GM23338 (cell line): ENCODE measurements at places on chromosomes 2 and 18.

DNA sequence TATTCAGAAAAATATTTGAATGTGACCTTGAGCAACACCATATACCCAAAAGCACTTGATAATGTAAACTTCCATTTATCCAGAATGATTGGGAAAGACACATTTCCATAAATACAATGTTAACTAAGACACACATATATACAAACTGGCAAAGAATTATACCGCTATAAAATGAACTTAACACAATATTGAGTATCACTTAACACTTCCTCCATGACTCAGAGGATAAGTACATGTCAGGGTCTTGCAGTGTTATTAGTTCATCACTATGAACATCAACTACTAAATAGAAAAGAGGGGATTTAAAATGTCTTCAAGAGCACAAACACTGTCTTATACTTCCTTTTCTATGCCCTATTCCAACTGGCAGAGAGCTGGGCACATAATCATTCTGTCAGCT lies 18.6 kb downstream of the WDSUB1 start:
- H3K27ac ChIP-seq, result no peak overlapping the region
- H3K4me3 ChIP-seq, result no peak overlapping the region
- DNase-seq, result no peak

GRCh38 chr2:184921676-184922075 lies 323.3 kb downstream of the ZNF804A start:
- no peak overlapping the region for H3K27ac ChIP-seq
- no peak for DNase-seq
- H3K36me3 ChIP-seq, result no peaks in the 10 kb centered on the region
- H3K4me3 ChIP-seq, result no peak overlapping the region

GRCh38 chr2:196747400-196747799 lies 52.1 kb downstream of the GTF3C3 start:
- H3K36me3 ChIP-seq, result peaks cover 3% of the 10 kb centered on the region; the same call in 1 of the 2 replicates
- H3K27ac ChIP-seq, result no peak overlapping the region
- no peak overlapping the region for H3K4me3 ChIP-seq
- peaks cover 4% of the 10 kb centered on the region; the same call in 1 of the 2 replicates for H3K4me1 ChIP-seq

DNA sequence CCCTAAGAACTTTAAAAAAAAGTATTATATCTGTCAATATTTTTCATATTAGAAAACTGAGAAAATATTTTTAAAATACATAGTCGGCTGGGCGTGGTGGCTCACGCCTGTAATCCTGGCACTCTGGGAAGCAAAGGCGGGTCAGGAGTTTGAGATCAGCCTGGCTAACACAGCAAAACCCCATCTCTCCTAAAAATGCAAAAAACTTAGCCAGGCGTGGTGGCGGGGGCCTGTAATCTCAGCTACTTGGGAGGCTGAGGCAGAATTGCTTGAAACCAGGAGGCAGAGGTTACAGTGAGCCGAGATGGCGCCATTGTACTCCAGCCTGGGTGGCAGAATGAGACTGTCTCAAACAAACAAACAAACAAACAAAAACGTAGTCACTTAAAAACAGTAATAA lies 5.1 kb upstream of the KCMF1 start:
- H3K36me3 ChIP-seq, result peaks cover 22% of the 10 kb centered on the region; the same call in 1 of the 2 replicates
- no peak overlapping the region for H3K4me3 ChIP-seq
- 0 out of 2 replicates have a peak overlapping the region, but pooled peaks have one; percentile 60 for H3K27ac ChIP-seq
- peaks cover 24% of the 10 kb centered on the region for H3K4me1 ChIP-seq
- no peaks in the 10 kb centered on the region for H3K27me3 ChIP-seq

DNA sequence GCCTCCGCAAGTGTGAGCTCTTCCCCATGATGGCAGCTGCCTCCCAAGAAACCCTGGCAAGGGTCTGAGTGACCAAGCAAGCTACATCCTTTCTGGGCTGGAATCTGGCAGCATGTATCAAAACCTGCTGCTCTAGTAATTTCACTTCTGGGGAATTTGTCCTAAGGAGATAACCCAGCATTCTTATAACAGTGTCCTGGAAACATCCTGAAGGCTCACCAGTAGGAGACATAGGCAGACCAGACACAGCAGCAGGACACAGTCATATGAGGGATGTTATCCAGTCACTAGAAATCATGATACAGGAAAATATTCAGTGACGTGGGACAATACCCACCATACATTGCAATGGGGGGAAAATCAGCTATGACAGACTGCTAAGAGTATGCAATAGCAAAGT lies 64.5 kb downstream of the CRACDL start:
- H3K4me3 ChIP-seq, result no peak overlapping the region
- no peaks in the 10 kb centered on the region for H3K4me1 ChIP-seq
- no peaks in the 10 kb centered on the region for H3K27me3 ChIP-seq
- H3K27ac ChIP-seq, result no peak overlapping the region
- H3K36me3 ChIP-seq, result no peaks in the 10 kb centered on the region
- no peak for DNase-seq

GRCh38 chr2:60811491-60812375 lies 55.7 kb downstream of the PAPOLG start:
- no peaks in the 10 kb centered on the region for H3K36me3 ChIP-seq
- no peak for DNase-seq
- no peaks in the 10 kb centered on the region for H3K27me3 ChIP-seq
- no peak overlapping the region for H3K4me3 ChIP-seq
- no peak overlapping the region for H3K27ac ChIP-seq

DNA sequence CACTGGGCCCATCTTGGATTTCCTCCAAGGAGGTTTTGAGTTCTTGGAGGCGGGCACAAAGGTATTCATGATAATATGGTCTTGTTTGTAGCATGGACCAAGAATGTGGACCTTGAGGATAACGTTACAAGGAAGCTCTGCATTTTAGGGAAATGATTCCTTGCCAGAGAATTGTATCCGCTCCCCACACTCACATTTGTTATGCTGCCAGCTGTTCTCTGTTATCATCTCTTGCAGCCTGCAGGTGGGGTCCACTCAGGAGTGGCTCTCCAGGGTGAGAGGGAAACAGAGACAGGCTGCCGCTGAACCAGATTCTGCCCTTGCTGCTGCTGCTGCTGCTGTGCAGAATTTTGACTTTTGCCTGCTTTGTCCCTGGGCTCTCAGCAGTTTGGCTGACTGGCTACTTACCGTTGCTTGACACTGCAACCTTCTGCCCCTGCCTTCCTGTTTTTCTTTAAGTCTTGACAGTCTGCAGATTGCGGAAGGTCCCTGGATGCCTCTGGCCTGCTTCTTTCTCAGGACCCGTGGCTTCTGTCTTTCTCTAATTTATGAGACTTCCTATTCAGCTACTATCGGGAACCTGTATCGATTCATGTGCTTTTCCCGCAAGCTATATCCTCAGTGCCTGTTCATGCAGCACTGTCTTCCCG lies 122.3 kb upstream of the DOCK10 start:
- H3K4me1 ChIP-seq, result no peaks in the 10 kb centered on the region
- H3K27ac ChIP-seq, result no peak overlapping the region
- H3K4me3 ChIP-seq, result no peak overlapping the region
- no peaks in the 10 kb centered on the region for H3K27me3 ChIP-seq
- no peaks in the 10 kb centered on the region for H3K36me3 ChIP-seq

DNA sequence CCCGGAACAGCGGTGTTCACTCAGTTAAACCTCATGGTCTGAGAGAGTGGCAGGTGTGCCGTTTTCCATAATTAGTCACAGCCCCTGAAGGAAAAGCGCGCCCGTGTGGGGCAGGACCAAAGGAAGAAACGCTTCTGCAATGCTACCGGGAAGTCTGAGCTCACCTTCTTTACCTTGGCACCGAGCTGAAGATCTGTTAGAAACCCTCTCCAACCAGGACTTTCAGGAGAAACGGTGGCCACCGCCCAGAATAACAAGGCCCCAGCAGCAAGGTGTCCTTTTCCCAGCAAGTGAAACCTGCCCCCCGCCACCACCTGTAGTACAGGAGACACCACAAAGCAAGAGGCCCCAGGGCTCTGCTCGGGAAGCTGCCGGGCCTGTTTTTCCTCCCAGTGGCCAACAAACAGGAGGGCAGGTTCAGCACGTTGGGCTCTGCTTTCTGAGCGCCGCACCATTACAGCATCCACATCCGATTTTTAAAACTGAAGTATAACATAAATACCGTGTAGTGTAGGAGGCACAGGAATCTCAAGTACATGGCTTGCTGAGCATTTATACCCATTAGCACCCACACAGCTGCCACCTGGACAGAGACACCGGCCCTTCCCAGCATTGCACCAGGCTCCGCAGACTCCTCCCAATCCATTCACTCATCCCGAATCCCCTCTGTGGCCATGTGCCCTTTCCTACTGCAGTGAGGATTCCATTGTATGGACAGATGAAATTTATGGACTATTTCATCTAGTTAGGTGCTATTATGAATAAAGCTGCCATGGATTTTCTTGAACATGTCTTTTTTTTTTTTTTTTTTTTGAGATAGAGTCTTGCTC lies 121.8 kb upstream of the RIOK3 start:
- H3K27ac ChIP-seq, result no peak overlapping the region; the same call in 1 of the 2 replicates
- peak; percentile 70 for DNase-seq
- H3K4me3 ChIP-seq, result no peak overlapping the region
- H3K36me3 ChIP-seq, result no peaks in the 10 kb centered on the region
- H3K4me1 ChIP-seq, result peaks cover 5% of the 10 kb centered on the region; the same call in 1 of the 2 replicates

- no peaks in the 10 kb centered on the region for H3K36me3 ChIP-seq
- peaks cover 5% of the 10 kb centered on the region; the same call in 1 of the 2 replicates for H3K4me1 ChIP-seq
- no peak overlapping the region for H3K27ac ChIP-seq
- no peaks in the 10 kb centered on the region for H3K27me3 ChIP-seq
- no peak overlapping the region for H3K4me3 ChIP-seq
Observed at GRCh38 chr2:235382601-235383000, 111.2 kb upstream of the AGAP1 start.

- H3K27ac ChIP-seq, result no peak overlapping the region
- no peaks in the 10 kb centered on the region for H3K27me3 ChIP-seq
- no peak overlapping the region for H3K4me3 ChIP-seq
- no peaks in the 10 kb centered on the region for H3K36me3 ChIP-seq
- peaks cover 24% of the 10 kb centered on the region for H3K4me1 ChIP-seq
Observed at GRCh38 chr2:176464886-176465564, 195.8 kb downstream of the MTX2 start.

- H3K4me3 ChIP-seq, result no peak overlapping the region
- no peak for DNase-seq
- H3K4me1 ChIP-seq, result peaks cover 24% of the 10 kb centered on the region
- H3K27ac ChIP-seq, result no peak overlapping the region
- H3K27me3 ChIP-seq, result no peaks in the 10 kb centered on the region
Observed at GRCh38 chr18:70455731-70456130, 166.9 kb downstream of the SOCS6 start.

DNA sequence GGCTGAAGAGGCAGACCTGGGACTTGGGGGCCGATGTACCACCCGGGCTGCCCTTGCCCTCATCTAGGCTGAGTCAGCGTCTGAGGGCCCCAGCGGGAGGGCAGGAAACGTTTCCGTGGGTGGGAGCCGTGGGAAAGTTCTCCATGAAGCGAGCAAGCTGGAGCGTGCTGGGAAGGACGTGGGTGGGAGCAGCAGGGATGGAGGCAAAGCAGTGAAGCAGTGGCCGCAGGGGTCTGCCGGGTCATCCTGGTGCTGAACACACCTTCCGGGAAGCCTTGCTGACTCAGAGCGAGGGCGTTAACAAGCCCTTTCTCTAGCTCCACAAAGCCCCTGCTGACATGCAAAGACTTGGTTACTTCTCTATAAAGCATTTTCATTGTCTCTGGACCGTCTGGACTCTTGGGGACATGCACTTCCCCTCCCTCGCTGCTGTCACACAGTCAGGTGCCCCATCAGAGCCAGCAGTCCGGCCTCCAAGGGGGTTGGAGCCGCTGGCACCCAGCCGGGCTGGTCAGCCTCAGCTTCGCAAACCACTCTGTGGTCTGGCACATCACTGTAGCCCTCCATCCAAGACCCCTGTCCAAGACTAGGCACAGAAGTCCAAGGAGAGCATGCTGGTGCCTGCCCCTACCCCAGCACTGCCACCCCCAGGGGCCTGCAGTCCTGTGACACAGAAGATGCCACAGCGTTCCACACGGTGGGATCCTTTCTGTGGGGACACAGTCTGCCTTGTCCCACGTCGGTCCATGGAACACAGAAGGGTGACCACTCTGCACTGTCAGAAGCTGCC lies 115.1 kb upstream of the GPC1 start:
- no peaks in the 10 kb centered on the region for H3K36me3 ChIP-seq
- DNase-seq, result no peak
- no peaks in the 10 kb centered on the region for H3K27me3 ChIP-seq
- no peak overlapping the region for H3K27ac ChIP-seq

DNA sequence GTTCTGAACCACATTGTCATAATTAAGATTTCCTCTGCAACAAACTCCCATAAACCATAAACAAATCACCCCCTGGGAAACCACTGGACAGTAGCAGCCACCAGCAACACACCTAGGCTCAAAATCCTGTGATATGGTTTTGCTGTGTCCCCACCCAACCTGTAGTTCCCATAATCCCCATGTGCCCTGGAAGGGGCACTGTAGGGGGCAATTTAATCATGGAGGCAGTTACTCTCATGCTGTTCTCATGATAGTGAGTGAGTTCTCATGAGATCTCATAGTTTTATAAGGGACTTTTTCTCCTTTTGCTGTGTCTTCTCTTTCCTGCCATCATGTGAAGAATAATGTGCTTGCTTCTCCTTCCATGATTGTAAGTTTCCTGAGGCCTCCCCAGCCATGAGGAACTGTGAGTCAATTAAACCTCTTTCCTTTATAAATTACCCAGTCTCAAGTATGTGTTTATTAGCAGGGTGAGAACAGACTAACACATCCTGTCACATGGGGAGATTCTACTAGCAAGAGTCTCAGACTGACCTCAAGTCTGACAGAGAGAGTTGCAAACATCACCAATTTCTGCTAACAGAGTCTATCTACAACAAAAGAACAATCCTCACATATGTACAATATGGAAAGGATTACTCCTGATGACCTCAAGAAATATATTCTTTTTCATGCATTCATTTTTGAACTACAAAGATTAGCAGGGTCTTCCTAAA lies 182.6 kb downstream of the GRB14 start:
- 0 out of 2 replicates have a peak, but pooled peaks cover 3% of the 10 kb centered on the region for H3K4me1 ChIP-seq
- no peaks in the 10 kb centered on the region for H3K27me3 ChIP-seq
- no peak overlapping the region for H3K27ac ChIP-seq
- no peaks in the 10 kb centered on the region for H3K36me3 ChIP-seq
- DNase-seq, result no peak
- H3K4me3 ChIP-seq, result no peak overlapping the region

- H3K27me3 ChIP-seq, result no peaks in the 10 kb centered on the region
- H3K4me3 ChIP-seq, result no peak overlapping the region
- H3K4me1 ChIP-seq, result peaks cover 24% of the 10 kb centered on the region
- no peak for DNase-seq
- no peak overlapping the region for H3K27ac ChIP-seq
- peaks cover 29% of the 10 kb centered on the region for H3K36me3 ChIP-seq
Observed at GRCh38 chr2:33616873-33617272, 17.8 kb upstream of the FAM98A start.

- no peak overlapping the region for H3K4me3 ChIP-seq
- no peaks in the 10 kb centered on the region for H3K36me3 ChIP-seq
- H3K27me3 ChIP-seq, result no peaks in the 10 kb centered on the region
- DNase-seq, result no peak
- no peak overlapping the region for H3K27ac ChIP-seq
Observed at GRCh38 chr2:182228073-182228473, 198.8 kb downstream of the PDE1A start.
